Activated effector memory CD4-positive, alpha-beta T cell treated with anti-CD3 and anti-CD28 coated beads, Interleukin-2, amount 50 U/mL, for 16 hours (primary cell): ENCODE measurements at places on chromosomes 4 and X.
A peak's percentile ranks its signal among the peaks of the same experiment; 100 is the strongest.

- no peak for DNase-seq
Observed at GRCh38 chr4:128636906-128637305, 172.6 kb upstream of the JADE1 start.

GRCh38 chr4:186688150-186688943 is 35.3 kb downstream of the FAT1 start:
- no peak for DNase-seq

DNA sequence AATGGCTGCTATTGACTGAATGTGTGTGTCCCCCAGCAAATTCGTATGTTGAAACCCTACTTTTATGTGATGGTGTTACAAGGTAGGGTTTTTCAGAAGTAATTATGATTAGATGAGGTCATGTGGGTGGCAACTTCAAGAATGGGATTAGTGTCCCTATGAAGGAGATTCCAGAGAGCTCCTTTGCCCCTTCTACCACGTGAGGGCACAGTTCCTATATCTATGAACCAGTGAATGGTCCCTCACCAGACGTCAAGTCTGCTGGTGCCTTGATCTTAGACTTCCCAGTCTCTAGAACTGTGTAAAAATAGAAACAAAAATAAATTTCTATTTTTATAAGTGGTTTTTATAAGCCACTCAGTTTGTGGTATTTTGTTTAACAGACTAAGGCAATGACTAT is 1137.6 kb upstream of the IGFBP7 start:
- DNase-seq, result no peak

DNA sequence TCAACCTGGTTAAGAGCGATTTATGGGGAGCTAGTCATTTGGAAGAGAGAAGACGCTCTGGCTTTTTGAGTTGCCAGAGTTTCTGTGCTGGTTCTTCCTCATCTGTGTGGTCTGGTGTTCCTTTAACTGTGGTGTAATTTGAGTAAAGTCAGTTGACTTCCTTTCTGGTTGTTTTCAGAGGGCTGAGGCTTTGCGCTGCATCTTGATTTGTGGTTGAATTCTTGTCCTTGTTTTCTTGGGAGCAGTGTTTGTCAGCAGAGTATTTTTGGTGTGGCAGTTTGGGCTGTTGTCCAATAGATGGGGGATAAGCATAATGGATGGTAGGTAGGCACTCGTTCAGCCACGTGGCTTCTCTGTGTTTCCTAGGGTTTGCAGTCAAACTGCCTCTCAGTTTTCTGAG is 2143.2 kb upstream of the TENM3 start:
- no peak for DNase-seq

GRCh38 chr4:8940792-8941491 is 69.3 kb upstream of the HMX1 start:
- DNase-seq, result no peak

GRCh38 chrX:97132664-97133415 is 249.1 kb downstream of the RPA4 start:
- DNase-seq, result no peak

- no peak for DNase-seq
Observed at GRCh38 chr4:54095110-54095825, 4.7 kb upstream of the GSX2 start.

DNA sequence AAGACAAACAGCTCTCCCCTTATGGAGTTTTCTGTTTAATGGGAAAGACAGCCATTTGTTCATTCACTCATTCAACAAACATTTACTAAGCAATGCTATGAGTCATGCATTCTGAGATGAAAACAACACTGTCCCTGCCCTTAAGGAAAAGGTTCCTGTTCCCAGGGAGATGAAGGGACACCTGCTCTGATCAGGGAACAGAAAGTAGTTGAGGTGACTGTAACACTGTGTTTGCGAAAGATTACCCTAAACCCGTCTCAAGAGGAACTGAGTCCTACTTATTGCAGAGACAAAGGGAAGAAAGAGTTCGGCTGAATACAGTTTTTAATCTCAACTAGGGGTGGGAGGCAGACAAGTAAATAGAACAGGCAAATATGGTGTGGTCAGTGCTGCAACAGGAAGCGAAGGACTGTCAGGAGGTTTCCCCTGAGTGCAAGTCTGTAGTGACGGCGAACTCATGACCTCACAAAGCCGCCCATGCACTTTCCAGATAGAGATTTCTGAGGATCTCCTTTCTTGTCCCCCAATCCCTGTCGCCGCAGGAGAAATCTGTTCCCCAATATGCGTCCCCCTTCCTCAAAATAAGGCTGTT is 712 bp downstream of the STX18 start:
- DNase-seq, result peak; percentile 65

DNA sequence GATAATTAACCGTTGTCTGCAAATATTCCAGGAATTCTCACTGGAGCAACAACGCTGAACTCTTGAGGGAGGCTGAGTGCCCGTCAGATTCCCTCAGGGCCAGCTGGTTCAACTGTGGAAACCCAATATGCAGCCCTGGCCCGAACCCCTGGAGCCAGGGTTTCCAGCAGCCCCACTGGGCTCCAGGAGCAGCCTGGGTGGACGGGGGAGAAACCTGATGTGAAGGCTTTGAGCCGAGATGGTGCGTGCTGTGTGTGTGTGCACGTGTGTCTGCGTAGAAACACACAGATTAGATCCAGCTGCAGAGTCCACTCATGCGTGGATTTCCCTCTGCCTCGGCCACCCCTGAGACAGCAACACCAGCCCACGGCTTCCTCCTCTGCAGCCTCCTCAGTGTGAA is 19.4 kb upstream of the SLC25A6 start:
- peak; percentile 58 for DNase-seq

DNA sequence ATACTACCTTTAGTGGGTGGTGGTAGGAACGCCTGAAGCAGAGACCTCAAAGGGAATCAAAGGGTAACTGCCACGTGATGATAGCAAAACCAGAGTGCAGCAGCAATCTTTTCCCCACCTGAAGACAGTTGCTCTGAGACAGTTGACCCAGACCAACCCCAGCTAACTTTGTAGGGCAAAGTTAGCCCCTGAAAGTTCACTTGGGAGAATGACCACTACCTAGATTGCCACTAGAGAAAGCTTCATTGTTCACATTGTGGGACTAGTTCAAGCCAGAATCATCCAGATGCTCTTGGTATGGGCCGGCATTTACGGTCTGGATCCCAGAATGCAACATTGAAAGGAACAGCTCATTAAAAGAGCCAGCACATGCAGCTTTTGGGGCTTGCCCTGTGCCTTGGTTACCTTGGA is 4.1 kb downstream of the SEPTIN6 start:
- DNase-seq, result peak; percentile 76

DNA sequence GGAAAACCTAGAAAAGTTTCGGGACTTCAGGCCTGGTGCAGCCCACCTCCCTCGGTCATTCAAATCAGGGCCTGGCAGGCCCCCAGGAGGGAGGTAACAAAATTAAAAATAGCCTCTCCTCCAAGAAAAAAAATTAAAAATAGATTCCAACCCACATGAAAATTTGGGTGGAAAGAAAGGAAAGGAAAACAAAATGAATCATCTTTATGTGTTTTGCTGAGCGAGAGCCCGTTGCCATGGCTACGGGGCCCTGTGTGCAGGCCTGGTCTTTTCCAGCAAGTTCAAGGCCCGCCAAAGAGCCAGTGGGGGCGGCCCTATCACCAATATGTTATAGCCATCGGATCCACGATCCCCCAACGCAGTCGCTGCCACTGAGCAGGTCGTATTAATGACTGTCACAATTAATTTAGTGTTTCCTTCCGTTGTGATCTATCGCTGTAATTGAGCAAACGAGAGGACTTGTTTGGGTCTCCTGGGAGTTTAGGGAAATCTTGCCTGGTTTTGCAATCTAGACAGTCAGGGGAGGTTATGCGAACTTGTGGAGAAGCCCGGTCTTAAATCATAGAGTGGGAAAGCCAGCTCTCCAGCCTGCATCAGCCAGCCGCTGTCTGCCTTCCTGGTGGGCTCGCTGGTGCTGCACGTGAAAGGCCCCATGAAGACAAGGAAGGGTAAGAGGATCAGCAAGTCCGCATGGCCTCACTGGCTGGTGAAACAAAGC is 452.4 kb downstream of the BCOR start:
- peak; percentile 62 for DNase-seq

DNA sequence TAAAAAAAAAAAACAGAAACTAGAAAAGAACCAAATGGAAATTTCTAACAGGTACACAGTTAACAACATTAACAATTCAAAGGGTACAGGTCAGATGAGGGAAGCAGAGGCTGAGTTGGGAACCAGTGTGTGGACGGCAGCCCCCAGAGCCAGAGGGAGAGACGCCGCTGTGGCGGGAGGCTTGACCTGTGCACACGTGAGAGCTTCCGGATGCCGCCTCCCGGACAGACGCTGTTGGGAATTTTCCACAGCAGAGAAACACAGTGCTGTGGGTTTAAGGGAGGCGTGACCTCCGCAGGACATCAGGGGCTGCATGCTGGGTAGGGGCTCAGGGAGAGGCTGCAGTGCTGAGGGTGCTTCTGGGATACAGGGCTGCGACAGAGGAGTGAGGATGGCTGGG is 22.2 kb downstream of the TACC3 start:
- no peak for DNase-seq

DNA sequence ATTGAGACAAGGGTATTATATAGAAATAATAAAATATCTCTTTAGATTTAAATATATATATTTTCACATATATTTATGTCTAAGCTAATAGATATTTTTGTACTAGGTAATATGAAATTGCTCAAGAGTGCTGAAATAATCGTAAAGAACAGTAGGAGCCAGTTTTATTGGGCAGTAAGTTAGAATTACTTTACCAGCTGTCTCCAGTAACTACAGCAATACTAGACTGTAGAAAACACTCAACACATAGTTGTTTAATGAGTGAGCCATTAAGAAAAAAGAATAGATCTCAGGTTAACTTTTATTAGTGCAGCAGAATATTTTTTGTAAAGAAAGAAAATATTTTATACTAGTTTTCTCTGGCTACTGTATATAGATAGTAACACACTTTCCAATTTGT is 715.2 kb downstream of the TRIML1 start:
- no peak for DNase-seq

DNA sequence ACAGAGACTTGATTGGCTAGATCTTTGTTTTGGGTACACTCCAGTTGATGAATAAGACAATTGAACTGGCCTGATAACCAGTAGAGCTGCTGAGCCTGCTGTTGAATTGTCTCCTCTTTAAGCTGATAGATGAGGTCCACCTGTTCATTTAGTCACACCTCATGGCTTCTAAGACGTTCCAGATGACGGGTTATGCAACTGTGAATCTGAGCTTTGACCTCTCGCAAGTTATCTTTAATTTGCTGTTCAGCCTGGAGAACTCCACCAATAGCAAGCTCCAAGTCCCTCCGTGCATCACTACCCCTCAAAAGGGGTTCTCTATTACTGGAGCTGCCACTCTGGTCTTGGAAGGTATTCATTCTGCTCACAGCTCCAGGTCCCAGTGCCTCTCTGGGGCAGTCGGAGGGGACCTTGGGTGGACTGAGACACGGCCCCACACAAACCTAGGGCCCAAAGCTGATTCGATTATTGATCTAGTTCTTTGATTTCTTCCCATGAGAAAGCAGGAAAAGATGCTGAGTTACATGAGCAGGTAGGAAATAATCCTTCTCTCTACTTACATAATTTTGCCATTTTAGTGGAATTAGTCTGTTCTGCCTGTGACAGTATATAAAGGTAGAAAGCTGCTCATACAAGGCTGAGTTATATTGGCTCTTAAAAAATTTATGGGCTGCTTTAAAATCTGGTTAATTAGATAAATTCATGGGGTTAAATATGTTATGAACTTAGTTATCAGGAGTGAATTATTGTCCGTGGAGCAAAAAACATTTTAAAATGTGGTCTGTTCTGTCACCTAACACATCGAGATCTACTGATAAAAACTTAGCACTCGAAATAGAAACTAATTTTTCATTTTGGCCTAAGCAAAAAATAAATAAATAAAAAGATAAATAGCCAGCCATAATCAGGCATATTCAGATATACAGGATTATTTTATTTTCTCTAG is 6.8 kb downstream of the MMAA start:
- DNase-seq, result no peak

- peak; percentile 83 for DNase-seq
Observed at GRCh38 chr4:39976945-39977488, 694 bp downstream of the PDS5A start.

- no peak for DNase-seq
Observed at GRCh38 chr4:116949856-116950255, 135.5 kb downstream of the TRAM1L1 start.

DNA sequence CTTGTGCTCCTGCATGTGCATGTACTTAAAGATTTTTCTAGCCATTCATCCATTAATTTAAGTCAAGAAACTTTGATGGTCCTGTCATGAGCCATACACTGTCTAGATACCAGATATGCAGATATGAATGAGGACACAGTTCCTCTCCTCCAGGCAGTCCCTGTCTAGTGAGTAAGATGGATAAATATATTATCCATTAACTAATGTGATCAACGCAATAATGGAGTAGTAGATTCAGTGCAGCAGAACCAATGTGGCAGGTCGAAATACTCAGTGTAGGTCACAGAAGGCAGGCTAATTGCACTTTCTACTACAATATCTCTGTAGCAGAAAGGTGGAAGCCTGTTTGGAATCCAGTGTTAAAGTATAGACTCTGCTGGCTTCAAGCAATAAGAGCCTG is 112.5 kb downstream of the PCDH7 start:
- DNase-seq, result no peak

GRCh38 chrX:35665311-35665710 is 132.8 kb upstream of the MAGEB16 start:
- DNase-seq, result no peak

DNA sequence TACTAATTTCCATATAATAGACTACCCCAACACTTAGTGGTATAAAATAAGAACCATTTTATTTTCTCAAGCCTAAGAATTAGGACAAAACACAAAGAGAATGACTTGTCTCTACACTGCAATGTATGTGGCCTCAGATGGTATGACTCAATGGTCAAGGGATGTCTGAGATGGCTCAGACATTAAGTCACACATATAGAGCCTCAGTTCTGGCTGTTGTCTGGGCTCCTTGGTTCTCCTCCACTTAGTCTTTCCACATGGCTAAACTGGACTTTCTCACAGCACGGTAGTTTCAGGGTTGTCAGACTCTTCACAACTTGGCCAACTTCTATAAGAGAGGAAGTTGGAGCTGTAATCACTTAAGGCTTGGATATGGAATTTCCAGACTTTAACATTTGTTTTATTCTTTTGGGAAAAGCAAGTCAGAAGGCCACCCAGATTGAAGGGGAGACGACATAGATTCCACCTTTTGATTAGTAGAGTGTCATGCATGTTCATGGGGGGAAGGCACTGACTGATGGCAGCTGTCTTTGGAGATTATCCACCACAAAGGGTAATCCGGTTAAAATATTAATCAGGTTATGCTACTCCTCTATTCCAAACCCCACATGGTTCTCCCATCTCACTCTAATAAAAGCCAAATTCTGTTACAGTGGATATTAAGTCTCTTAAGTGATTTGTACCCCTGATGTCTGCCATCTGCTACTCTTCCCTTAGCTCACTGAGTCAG is 9.4 kb downstream of the IL15 start:
- no peak for DNase-seq

- peak; percentile 79 for DNase-seq
Observed at GRCh38 chrX:74015379-74016019, 288.5 kb upstream of the ZCCHC13 start.
